Stimulated activated CD8-positive, alpha-beta memory T cell treated with anti-CD3 and anti-CD28 coated beads, Interleukin-7, amount 100 ng/mL, for 1 hour (primary cell): ENCODE measurements at places on chromosomes 3 and 15.

- no peak for DNase-seq
These were observed 9.2 kb upstream of the ACAN start for GRCh38 chr15:88794001-88794400.

- no peak for DNase-seq
These were observed 387.8 kb downstream of the TUSC7 start for GRCh38 chr3:117097351-117097750.

- no peak for DNase-seq
These were observed 18.8 kb downstream of the CLASP2 start for GRCh38 chr3:33699275-33699674.

GRCh38 chr3:72185549-72186399 lies 400.8 kb upstream of the PROK2 start:
- DNase-seq, result no peak

DNA sequence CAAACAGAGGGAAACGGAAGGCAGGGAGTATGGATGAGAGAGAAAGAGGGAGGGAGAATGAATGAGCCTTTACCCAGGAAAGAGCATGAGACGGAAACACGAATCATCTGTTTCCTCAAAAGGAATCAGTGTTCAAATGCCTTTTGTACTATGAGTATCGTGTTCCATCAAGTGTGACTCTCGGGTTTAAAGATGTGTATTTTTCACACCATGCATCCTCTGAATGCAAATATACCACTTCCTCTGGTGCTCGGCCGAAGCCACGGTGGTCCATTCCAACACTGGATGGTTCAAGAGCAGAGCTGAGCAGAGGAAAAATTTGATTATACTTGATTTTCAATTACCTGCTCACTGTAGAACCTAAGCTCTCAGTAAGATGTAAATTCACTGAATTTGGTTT lies 505.1 kb downstream of the MECOM start:
- DNase-seq, result no peak

- no peak for DNase-seq
These were observed 54.6 kb downstream of the TM4SF4 start for GRCh38 chr3:149529099-149529498.
